AG09309 (cell line): ENCODE measurements at places on chromosomes 2 and 18.

DNA sequence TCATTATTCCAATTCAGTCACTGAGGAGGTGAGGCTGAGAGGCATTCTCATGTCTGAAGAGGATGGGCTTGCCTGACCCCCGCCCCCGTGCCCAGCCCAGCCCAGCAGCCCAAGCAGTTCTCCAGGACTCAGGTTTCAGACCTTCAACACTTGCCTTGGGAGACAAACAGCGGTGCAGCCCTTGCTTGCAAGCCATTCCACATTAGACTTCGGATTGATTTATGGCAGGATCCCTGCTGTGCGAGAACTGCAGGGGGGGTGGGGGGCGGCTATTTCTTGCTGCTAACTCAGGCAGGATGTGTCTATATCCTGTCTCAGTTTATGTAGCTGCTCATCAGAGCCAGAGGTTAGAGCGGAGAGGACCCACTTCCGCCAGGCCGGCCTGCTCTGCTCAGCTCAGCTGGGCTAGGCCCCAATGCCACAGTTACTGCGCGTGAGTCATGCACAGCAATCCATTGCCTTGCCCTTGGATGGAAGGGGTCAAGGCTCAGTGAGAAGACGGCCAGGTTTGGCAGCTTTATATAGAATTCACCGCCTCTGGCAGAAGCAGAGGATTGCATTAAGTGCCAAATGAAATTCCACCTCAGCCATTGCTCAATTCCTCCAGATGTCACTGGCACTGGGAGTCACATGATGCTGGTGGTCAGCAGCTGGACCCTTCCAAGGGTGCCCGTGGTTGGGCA, 1.8 kb downstream of the GYPC start:
- DNase-seq: peak; percentile 99

DNA sequence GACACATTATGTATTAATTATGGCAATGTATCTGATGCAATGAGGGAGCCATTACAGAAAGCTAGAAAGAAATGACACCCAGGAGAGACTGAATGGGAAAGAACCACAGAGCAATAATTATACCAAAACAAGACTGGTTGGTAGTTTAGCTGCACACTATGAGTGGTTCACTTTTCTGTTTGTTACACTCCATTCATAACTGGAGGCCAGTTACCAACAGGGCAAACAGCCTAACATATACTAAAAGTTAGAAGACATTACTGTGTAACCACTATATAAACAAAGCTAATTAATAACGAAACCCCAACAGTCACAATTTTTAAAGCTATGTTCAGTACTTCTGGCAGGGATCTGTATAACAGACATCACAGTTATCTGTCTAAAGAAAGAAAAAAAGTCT, 49.4 kb downstream of the NBAS start:
- DNase-seq: no peak

DNA sequence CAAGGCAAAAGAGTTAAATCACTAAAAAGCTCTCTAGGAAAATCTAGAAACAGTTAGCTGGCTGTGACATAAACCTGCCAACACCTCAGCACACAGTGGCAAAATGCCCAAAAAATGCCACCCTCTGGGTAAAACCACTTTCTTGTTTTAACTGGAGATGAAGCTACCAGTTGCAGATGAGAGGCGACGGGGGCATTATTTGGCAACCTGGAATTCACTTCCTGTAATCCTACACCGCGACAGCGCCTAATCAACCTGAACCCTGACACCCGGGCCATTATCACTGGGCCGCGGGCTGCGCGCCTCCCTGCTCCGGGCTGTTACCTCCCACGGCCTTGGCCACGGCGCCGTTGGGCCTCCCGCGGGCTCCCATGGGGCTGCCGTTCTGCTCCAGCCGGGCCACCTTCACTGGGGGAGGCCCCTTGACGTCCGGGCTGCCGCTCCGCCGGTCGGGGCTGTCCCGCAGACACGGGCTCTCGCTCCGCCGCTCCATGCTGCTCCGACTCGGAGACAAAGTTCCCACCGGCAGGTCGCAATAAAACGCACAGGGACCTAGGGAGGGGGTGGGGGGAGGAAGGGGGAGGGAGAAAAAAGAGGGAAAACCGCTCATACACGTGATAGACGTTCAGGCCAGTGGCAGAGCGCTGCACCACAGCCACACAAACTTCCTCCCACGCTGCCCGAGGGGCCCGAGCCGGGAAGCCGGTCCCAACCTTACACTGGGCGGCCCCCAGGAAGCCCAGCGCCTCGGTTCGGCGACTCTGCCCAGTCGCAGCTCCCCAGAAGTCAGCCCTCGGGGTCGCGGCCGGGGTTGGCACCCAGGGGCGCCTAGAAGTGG, 2.0 kb downstream of the SATB2 start:
- no peak for DNase-seq

DNA sequence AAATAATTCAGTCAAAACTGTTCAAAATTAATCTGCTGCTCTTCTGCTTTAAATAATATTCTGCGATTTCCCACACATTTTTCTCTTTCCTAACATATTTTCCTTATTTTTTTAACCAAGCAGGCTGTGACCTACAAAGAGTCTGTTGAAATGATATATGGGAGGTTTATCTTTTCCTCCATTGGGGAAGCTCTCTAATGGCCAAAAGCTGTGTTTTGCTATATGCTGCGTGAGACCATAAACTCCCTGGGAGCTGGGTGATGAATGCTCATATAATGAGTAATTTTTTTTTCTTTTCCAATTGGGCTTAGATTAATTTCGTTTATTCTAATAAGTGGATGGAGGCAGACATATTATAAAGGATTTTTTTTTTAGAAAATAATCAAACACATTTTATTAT, 72.2 kb upstream of the MAP2 start:
- DNase-seq: no peak

DNA sequence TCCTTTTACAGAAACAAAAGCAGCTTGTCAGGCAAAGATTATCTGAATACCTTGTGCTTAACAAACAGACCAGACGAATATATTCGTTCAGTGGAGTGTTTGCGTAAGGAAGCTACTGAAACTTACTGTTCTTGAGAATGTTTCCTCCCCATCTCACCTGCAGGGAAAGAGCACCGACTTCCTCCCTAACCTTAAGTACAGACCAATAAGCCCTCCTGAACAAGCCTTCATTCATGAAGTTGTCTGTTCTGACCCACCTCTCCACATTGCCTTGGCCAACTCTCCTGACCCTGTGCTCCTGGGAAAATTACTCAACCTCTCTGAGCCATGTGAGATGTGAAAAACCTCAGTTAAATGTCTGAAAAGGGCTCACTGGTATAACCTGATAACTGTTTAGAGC, 35.2 kb downstream of the STK39 start:
- DNase-seq: no peak

- DNase-seq: no peak
Measured at GRCh38 chr18:13809531-13810255, 14.3 kb upstream of the MC5R start.

GRCh38 chr2:134839649-134840048, 1.2 kb downstream of the ACMSD start:
- DNase-seq: no peak

- DNase-seq: no peak
Measured at GRCh38 chr2:174697255-174697654, 67.0 kb downstream of the CHRNA1 start.

- DNase-seq: no peak
Measured at GRCh38 chr2:108414256-108414876, 34.6 kb upstream of the GCC2 start.

DNA sequence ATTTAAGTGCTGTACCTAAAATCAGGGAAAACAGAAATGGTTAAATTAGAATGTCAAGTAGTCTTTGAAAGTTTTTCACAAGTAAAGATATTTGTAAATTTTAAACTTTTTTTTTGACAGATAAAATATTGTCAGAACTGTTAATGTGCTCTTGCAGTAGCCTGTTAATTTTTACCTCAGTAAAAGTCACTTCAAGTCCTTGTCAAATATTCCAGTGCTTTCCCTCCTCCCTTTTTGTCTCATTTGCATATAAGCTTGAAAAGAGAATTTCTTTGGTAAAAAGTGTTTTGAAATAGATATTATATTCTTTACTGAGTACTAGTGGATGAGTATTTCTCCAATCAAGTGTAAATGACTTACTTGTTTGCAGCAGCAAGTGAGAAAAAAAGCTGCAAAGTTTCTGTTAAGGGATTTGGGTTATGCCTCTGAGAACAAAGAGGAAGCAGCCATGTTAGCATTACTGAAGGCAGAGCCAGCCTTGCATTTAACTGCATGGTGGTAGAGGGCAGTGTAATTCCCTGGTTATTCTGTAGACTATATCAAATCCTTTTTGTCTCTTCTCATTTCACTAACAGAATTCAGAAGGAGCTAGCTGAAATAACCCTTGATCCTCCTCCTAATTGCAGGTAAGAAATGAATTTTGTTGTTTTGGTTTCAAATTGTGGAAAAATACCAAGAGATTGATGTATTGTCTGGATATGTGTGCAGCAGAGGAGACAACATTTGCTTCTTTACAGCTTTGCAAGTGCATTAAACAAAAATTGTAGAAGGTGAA, 3.2 kb downstream of the UBE2E3 start:
- DNase-seq: no peak

DNA sequence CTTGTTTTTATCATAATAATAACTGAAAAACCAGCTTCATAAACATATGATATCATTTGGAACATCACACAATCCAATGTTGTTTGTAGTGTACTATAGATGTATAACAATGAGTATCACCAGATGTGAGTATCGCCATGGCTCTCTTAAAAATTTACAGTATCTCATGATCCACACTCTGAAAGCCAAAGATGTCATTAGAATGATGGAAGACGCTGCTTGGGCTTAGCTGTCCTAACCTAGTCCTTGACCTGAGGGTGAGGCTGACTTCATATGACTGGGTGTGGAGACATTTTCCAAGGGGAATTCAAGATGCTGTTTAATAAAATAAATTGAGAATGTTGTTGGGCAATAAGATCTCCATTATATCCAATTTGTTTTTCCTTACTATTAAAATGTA, 242.6 kb downstream of the RIT2 start:
- no peak for DNase-seq

GRCh38 chr18:33560686-33561370, 17.2 kb upstream of the ASXL3 start:
- no peak for DNase-seq

- no peak for DNase-seq
Measured at GRCh38 chr18:42184685-42185477, 229.8 kb downstream of the PIK3C3 start.

DNA sequence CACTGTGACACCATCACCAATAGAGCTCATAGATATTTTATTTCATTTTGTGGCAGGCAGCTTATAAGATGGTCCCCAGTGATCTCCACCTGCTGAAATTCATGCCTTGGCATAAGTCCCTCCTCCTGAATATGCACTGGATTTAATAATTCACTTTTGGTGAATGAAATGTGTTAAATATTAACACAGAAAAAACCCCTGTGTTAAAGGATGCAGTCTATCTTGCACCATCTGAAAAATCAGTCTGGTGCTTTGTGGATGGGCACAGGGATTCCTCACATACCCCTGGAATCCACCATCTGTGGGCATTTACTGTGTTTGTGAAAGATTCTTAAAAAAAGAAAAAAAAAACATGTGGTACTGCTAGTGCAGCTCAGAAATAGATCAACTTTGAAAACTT, 26.1 kb upstream of the WIPF1 start:
- no peak for DNase-seq

DNA sequence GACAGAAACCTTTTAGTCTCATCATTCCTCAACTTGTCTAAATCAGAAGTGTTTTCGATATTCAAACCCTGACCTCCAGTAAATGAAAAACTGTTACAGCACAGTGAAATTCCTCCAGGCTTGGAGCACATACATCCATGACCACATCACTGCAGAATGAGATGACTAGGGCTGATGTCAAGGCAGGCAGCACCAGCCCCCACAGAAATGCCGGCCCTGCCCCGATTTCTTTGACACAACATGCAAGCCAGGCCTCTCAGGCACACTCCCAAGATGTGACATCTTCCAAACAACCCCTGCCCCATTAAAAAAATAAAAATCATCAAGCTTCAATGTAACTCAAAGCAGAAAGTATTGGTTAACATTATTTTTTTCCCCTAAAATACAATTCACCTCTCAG, 103.3 kb downstream of the CTAGE1 start:
- DNase-seq: peak; percentile 57

- DNase-seq: no peak
Measured at GRCh38 chr18:33010149-33010548, 237.3 kb upstream of the KLHL14 start.

GRCh38 chr2:240149943-240150784, 9.7 kb upstream of the OTOS start:
- no peak for DNase-seq

DNA sequence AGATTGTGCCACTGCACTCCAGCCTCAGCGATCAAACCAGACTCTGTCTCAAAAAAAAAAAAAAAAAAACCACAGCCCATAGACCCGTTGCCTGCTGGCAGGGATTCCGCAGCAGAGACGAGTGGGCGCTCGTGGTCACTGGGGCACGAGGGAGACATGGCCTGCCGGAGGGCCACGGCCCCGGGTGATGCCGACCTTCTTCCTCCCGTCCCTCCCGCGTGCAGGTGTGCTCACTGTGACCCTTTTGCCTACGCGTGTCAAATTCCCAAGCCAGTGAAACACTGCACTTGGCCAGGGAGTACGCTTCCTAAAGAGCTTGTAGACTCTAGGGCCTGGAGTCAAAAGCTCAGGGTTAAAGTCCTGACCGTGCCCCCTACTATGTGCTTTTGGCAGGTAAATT, 397.6 kb upstream of the MYT1L start:
- no peak for DNase-seq

DNA sequence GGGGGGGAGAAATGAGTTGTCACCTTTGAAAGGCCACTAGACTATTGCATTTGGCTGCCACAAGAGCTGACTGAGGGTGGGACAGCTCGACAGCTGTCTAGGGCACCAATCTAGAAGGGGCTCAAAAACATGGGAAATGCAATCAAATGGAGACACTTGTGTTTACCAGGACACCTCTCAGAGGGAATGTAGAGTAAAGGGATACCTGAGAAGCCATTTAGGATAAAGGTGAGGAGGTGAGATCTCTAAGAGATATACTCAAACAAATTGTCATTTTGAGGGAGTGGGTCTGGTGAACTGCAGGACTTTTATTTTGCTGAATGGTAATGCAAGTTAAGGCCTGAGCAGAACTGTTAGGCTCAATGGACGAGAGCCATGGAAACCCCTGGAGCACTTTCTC, 159.8 kb downstream of the DDX1 start:
- no peak for DNase-seq

DNA sequence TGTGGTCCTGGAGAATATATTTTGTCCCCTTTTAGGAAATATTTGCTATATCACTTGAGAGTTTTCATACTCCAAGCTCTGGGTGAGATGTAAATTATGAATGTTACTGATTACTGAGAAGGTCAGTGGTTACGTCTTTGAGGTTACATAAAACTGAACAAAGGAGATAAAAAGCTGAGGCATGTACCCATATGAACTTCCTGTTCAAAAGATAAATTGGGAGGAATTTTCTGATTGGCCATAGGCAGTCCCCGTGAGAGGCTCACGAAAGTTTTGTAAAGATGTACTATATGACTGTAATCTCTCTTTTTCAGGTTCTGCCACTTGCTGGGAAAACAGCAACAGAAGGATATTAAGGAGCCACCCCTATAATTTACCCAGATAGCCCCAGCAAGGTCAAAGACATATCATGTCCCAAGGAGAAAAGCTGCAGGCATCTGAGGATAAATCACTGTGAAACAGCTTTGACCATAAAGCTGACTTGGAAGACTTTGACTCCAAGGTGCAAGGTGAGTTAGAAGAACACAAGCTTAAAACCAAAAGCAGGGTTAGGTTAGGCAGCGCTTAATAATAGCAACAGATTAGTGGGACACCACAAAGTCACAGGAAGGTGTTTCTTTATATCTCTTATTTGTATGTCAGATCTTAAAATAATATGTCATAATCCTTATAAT, 90.4 kb downstream of the OSBPL6 start:
- DNase-seq: no peak

GRCh38 chr2:68287580-68288441, 31.9 kb downstream of the CNRIP1 start:
- DNase-seq: peak; percentile 18
